ENCODE measurements at places on chromosomes 4 and X. TPM values are rescaled to one million over a fixed set of nuclear protein-coding genes. Genes with fewer than 3 reads are reported as not detected.

C1QTNF7 gene
- 48.2 TPM for total RNA-seq

CCKAR gene
- total RNA-seq: 0.26 TPM

SNCA gene
- total RNA-seq: 24.4 TPM

SASH3 gene
- 2.6 TPM for total RNA-seq

HTRA3 gene
- 49.2 TPM for total RNA-seq

FGFR3 gene
- 26.5 TPM for total RNA-seq

PPEF2 gene
- not detected for total RNA-seq

NDST3 gene
- 2.2 TPM for total RNA-seq

SH3D19 gene
- 76.5 TPM for total RNA-seq

TEC gene
- 2.6 TPM for total RNA-seq

CXCL10 gene
- total RNA-seq: 7.6 TPM

DMD gene
- total RNA-seq: 257 TPM

CXorf65 gene
- total RNA-seq: not detected

SSX2B gene
- total RNA-seq: not detected

DUSP21 gene
- total RNA-seq: not detected

CPZ gene
- 86.5 TPM for total RNA-seq

DRD5 gene
- total RNA-seq: 0.11 TPM

FMR1NB gene
- not detected for total RNA-seq

RBMXL3 gene
- total RNA-seq: not detected

MUC7 gene
- not detected for total RNA-seq

CT55 gene
- total RNA-seq: not detected

CYBB gene
- 62.0 TPM for total RNA-seq

MTTP gene
- 0.95 TPM for total RNA-seq

DUX4 gene
- total RNA-seq: not detected

KLHL34 gene
- not detected for total RNA-seq

PLXNA3 gene
- 17.3 TPM for total RNA-seq

HSFX4 gene
- not detected for total RNA-seq

MOB1B gene
- total RNA-seq: 51.5 TPM

CT45A2 gene
- total RNA-seq: not detected

MND1 gene
- 9.6 TPM for total RNA-seq

ARAP2 gene
- total RNA-seq: 34.1 TPM

NUDT9 gene
- 16.6 TPM for total RNA-seq

SERTM2 gene
- total RNA-seq: 0.37 TPM

GPRIN3 gene
- 7.2 TPM for total RNA-seq

SMARCA1 gene
- 96.0 TPM for total RNA-seq

PCDH11X gene
- total RNA-seq: 3.4 TPM

RAB40A gene
- total RNA-seq: 1.7 TPM

COX7B2 gene
- not detected for total RNA-seq

SLC2A9 gene
- 10.4 TPM for total RNA-seq

IL21 gene
- total RNA-seq: not detected

RBM10 gene
- total RNA-seq: 22.4 TPM

UGT8 gene
- 2.0 TPM for total RNA-seq

MAGEC2 gene
- total RNA-seq: not detected

PRDM8 gene
- total RNA-seq: 7.5 TPM

IL1RAPL1 gene
- total RNA-seq: 21.3 TPM

POU3F4 gene
- total RNA-seq: not detected

SLC9A7 gene
- 4.1 TPM for total RNA-seq

CLNK gene
- total RNA-seq: 1.2 TPM

COQ2 gene
- 14.7 TPM for total RNA-seq

UGT2B28 gene
- total RNA-seq: not detected

CXCL13 gene
- 1.7 TPM for total RNA-seq

ANAPC4 gene
- total RNA-seq: 70.8 TPM

ENAM gene
- 0.32 TPM for total RNA-seq

SLC34A2 gene
- 0.58 TPM for total RNA-seq

COL4A6 gene
- total RNA-seq: 39.0 TPM

PDZD4 gene
- total RNA-seq: 6.6 TPM

PNMA3 gene
- total RNA-seq: 0.42 TPM

FGFBP2 gene
- 0.74 TPM for total RNA-seq

ZNF718 gene
- total RNA-seq: 34.3 TPM

All from urinary bladder (tissue), 4 donors.